ENCODE measurements at places on chromosomes 5 and 9.

DNA sequence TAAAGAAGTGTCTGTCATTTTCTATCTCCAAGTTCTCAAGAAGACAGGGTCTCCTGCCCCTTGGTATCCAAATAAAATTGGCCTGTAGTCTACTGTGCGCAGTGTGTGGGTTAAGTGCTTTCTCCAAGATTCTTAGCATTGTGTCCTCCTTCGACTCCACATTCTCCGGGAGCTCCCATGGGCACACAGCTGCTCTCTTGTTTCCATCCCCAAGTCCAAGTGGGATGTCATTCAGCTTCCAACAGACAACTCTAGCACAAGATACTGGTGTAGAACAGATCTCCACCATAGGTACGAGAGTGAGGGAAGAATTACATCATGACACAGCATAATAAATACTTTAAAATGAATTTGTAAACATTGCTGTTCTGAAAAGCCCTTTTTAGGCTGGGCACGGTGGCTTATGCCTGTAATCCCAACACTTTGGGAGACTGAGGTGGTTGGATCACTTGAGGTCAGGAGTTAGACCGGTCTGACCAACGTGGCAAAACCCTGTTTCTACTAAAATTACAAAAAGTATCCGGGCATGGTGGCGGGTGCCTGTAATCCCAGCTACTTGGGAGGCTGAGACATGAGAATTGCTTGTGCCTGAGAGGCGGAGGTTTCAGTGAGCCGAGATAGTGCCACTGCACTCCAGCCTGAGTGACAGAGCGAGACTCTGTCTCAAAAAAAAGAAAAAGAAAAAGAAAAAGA is 196.2 kb downstream of the C9orf152 start:
- DNase-seq, result no peak

DNA sequence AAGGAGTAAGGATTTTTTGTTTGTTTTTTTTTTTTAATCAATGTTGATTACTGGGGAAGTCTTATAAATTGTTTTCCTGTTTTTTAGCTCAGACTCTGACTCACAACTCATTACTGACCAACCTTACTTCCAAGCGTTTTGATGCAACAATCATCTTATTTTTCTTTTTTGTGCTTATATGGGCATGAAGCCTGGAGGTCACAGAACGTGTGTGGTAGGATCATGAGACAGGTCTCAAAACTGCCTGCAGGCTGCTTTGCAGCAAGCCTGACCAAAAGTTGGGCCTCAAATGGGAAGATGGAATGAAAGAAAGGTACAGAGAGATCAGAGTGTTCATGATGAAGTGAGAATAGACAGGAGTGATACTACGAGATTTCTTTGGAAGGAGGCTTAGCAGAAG is 38.5 kb downstream of the SNCAIP start:
- no peak for DNase-seq

GRCh38 chr5:82593481-82593880 is 315.3 kb upstream of the RPS23 start:
- peak; percentile 84 for DNase-seq

GRCh38 chr5:56290378-56291078 is 57.4 kb upstream of the ANKRD55 start:
- DNase-seq, result no peak

GRCh38 chr5:99305045-99305580 is 376.3 kb upstream of the CHD1 start:
- DNase-seq, result no peak

DNA sequence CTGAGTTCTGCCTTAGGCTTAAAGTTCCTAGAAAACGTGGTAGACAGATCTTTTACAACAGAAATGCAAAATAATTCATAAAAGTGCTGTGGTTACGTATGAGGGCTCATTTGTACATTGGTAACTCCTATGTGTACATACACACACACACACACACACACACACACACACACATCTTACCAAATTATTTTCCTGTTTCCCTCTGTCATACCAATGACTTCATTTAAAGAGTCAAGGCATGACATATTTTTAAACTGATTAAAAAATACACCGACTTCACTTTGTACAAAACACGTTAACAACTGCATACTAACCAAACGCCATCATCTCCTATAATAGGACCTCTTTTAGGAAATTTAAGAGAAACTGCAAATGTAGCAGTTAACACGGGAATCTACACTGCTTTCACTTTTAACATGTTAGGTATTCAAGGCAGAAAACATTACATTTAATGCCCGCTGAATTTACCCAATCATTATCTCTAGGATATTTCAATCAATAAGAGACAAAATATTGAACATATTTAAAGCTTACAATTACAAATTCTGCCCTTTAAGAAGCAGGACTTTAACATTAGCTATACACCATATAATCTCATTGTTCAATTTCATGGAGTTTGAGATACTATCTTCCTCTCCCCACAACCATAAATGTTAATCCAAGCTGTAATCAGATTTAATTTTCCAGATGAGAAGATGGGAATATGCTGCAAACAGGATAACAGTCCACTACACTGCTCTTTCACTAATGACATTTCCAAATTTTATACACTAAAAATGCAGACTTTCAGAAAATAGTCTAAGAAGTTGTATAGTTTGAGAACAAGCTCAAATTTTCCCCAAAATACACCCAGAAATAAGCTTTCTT is 133.1 kb downstream of the DENND1A start:
- no peak for DNase-seq

DNA sequence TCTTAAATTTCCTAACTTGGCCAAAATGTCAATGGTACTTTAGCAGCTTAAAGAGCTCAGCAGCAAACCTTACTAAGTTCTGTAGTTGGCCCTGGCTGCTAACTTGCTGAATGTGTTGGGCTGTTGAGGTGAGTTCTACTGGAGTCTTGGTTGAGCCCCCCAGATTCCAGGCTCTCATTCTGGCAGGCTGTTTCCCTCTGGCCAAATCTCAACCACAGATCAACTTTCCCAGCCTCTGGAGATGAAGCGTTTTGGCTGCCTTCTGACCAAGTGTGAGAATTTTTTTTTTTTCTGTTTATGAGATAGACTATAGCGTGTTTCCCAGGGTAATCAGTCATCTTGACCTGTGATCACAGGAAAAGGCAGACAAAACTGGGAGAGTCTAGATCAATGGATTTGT is 343.7 kb downstream of the EBF1 start:
- DNase-seq, result peak; percentile 43

- DNase-seq, result peak; percentile 66
Observed at GRCh38 chr9:131524665-131525315, 6.3 kb downstream of the UCK1 start.

GRCh38 chr5:160287378-160288051 is 24.8 kb downstream of the CCNJL start:
- DNase-seq, result peak; percentile 47

DNA sequence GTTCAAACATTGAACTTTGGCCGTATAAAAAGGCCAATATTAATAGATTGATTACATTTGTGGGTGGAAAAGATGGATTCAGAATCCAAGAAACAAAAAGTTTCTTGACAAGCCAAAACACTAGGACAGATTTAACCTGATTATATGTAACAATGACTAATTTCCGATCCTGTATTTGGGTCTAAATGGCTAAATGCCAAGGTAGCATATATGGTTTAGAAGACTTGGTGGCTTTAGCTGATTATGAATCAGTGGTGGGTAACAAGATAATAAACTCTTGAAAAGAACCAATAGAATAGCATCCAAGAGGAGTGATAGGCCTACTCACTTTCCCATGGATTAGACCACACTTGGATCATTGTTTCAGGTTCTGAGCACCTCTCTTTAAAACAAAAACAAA is 21.8 kb upstream of the ANP32B start:
- no peak for DNase-seq

- DNase-seq, result no peak
Observed at GRCh38 chr5:1502046-1502736, 21.6 kb downstream of the LPCAT1 start.

- DNase-seq, result peak; percentile 56
Observed at GRCh38 chr5:60332244-60333004, 367.5 kb downstream of the DEPDC1B start.

DNA sequence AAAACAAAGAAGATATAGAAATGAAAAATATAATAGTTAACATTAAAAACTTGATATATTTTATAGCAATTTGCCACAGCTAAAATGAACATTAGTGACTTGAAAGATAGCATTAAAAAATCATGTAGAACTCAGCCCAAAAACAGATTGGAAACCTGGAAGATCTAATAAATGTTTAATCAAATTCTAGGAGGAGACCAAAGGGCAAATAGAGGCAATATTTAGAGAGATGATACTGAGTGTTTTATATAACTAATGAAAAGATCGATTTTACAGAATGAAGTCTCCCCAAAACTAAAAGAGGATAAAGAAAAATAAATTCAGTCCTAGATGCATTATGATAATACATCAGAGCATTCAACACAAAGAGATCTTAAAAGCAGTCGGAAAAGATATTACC is 127.0 kb downstream of the CWC27 start:
- no peak for DNase-seq

DNA sequence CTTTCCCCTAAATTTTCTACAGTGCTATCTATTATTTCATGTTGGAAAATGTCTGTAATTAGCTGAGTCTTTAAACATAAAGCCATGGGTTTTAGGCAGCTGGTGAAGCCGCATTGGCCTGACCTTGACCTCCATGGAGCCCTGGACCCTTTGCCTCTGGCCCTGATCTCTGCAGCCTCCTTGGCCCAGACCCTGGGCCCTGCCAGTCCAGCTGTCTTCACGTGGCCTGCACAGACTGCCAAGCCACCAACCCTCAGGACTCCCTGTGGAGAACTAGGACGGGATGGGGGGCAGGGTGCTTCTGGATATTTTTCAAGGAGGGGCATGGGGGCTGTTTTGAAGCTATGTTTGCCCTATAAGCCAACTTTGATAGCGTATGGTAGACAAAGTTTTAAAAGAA is 29.8 kb upstream of the PPARGC1B start:
- no peak for DNase-seq

DNA sequence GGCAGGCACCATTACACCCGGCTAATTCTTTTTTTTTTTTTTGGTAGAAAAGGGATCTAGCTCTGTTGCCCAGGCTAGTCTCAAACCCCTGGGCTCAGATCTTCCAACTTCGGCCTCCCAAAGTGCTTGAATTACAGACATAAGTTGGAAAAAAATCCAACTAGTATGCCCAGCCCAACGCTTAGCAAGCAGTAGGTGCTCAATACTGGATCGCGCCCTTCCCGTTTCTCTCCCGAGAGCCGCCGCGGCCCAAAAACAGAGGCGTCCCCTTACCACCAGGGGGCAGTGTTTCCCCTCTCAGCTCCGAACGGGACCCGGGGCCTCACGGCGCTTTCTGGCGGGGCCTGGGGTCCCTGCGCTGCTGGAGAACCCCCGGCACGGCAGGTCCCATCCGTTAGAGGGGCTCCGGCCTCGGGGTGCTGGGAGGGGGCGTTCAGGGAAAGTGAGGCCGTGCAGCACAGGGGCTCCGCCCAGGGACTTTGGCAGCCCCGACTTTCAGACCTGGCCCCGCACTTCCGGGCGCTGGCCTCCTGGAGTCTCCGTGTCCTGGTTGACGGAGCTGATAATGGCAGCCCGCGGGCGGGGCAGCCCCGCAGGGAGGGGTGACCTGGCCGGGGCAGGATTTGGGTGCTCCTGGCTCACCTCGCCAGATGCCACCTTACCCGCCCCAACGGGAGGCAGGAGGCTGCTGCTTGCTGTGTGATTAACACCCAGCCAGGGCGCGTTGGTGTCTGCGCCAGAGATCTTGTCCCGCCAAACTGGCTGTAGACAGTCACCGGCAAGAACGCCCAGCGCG is 15.2 kb downstream of the PTGES start:
- DNase-seq, result peak; percentile 73

GRCh38 chr5:179275941-179276837 is 69.1 kb downstream of the ADAMTS2 start:
- peak; percentile 98 for DNase-seq

DNA sequence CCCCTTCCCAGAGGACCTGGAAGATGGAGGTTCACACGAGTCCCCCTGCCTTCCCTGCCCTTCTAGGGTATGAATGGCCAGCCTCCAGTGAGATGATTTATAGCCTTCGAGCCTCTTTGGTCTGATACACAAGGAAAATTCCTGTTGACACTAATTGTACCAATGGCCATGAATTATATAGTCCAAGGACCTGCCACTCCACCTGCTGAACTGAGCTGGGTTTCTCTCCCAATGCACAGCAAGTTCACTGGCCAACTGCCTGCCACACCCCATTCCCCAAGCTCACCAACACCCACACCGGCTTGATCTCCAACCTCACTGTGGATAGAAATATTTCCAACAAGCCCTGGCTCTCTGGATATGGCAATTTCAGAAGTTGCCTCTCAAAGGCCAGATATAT is 9.3 kb upstream of the ADRA1B start:
- DNase-seq, result no peak

DNA sequence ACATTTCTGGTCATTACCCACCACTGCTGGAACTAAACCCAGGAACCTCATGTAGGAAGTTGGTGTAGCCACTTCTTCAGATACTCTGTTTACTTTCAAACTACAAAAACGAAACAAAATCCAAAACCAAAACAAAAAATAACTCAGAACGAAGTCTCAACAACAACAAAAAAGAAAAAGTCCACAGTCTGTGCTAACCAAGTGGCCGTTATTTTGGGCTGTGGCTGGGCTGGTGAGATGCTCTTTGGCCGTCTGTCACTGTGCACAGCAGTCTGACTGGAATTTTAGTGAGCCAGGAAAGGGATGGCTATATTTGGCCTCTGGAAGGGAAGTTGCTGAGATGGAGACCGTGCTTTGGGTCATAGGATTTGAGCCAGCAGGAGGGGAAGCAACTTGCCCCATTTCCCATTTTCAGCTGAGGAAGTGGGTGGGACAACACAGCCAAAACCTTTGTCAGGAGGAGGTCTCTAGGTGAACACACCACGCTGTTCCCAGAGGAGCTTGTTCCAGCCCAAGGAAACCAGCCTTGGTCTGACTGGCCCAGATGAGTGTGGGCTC is 334.1 kb downstream of the ZSWIM6 start:
- DNase-seq, result no peak

DNA sequence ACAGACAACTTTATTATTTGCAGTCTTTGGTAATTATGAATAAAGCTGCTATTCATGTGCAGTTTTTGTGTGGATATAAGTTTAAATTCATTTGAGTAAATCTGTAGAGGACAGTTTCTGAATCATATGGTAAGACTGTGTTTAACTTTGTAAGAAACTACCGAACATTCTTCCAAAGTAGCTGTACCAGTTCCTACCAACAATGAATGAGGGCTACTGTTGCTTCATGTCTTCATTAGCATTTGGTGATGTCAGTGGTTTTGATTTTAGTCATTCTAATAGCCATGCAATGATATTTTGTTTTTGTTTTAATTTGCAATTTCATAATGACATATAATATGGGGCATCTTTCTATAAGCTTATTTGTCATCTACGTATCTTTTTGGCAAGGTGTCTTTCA is 501.3 kb upstream of the RORB start:
- DNase-seq, result peak; percentile 7

GRCh38 chr5:52897238-52897614 is 91.9 kb upstream of the ITGA2 start:
- no peak for DNase-seq

GRCh38 chr9:134152022-134152448 is 12.3 kb downstream of the RNU6ATAC start:
- no peak for DNase-seq

- DNase-seq, result no peak
Observed at GRCh38 chr9:83477120-83477519, 61.1 kb downstream of the FRMD3 start.

DNA sequence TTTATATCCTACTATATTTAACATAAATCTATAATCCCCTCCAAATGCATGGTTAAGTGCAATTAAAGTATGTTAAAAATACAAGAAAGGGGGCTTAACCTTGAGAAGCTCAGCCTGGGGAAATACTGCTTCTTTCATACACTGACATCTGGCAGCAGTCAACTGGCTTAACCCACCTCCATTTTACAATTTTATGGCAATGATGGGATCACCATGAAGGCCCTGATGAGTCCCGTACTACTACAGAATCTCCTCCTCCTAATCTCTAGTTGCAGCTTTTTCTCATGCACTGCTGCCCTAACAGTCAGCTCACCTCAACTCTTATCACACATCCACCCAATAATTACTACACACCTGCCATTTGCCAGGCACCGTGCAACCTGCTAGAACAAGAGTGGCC is 40.9 kb downstream of the ZNF608 start:
- no peak for DNase-seq
